ENCODE measurements at places on chromosomes 4 and X.

DNA sequence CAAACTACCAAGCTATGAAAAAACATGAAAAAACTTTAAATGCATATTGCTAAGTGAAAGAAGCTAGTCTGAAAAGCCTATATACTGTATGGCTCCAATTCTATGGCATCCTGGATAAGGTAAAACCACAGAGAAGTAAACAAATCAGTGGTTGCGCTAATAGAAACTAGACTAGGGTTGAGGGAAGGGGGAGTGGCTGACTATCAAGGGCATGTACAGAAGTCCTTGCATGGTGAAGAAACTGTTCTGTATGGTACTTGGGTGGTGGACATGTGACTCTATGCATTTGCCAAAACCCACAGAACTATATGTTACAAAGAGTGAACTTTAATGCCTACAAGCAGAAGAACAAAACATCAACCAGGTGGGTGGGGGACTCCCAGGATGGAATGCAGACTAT is 96.8 kb downstream of the MTMR1 start:
- DNase-seq = no peak

GRCh38 chrX:103918050-103918449 is 44.4 kb upstream of the TMSB15B start:
- no peak for DNase-seq

GRCh38 chrX:38363046-38363445 is 10.6 kb downstream of the OTC start:
- DNase-seq = no peak

GRCh38 chr4:119103263-119103662 is 32.4 kb upstream of the MYOZ2 start:
- DNase-seq = no peak

DNA sequence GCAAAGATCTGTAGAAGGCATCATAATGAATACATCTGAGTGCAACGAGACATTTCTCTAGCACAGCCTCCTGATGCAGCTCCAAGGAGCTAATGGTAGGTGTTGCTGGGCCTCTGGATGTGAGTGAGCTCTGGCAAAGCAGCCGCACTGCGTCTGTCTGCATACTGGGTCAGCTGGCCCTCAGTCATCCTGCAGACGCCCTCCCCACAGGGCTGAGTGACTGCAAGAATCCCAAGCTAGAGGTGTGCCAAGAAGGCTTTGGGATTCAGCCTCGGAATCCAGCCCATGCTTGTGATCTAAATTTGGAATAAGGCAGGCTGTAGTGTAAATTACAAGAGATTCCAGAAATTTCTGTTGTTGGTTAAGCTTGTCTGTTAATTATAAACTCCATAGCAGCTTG is 18.5 kb downstream of the HERC3 start:
- no peak for DNase-seq

DNA sequence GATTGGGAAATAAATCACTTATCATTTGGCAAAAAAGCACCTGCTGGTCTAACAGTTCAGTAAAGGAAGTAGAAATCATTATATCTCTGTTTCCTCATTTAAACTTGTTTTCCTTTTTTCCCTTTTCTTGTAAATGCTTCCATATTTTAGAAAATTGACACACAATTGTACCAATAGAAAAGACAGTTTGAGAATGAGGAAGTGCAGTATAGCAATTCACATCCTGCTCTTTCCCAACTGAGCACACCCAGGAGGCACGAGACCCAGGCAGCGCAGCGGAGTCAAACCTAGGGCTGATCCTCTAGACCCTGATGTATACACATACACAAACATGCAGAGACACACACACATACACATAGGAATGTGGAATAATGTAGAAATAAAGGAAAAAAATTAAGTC is 74.8 kb upstream of the PACRGL start:
- no peak for DNase-seq

GRCh38 chr4:143654571-143654970 is 45.9 kb downstream of the FREM3 start:
- DNase-seq = no peak

DNA sequence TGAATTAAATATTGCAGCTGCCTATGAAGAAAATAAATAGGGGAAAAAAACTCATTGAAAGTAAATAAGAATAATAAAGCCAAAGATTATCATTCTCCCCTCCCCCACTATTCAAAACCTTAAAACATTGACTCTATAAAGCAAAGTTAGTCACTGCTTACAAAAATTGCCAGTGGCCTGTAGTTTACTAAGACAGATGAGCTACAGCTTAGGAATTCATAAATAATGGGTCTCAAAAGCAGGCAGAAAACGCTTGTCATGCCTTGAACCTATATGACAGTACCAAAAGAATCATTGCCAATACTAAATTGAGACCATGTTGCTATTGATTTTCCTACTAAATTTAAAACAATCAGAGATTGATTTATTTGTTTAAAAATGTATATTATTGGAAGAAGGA is 78.9 kb downstream of the SLC10A7 start:
- DNase-seq = no peak

- no peak for DNase-seq
Observed at GRCh38 chr4:94338681-94339351, 3.8 kb downstream of the HPGDS start.

GRCh38 chrX:72568406-72569092 is 4.1 kb downstream of the HDAC8 start:
- DNase-seq = no peak

- no peak for DNase-seq
Observed at GRCh38 chr4:183306811-183307210, 13.3 kb downstream of the CLDN22 start.

GRCh38 chr4:15242021-15242420 is 185.8 kb upstream of the C1QTNF7 start:
- no peak for DNase-seq

DNA sequence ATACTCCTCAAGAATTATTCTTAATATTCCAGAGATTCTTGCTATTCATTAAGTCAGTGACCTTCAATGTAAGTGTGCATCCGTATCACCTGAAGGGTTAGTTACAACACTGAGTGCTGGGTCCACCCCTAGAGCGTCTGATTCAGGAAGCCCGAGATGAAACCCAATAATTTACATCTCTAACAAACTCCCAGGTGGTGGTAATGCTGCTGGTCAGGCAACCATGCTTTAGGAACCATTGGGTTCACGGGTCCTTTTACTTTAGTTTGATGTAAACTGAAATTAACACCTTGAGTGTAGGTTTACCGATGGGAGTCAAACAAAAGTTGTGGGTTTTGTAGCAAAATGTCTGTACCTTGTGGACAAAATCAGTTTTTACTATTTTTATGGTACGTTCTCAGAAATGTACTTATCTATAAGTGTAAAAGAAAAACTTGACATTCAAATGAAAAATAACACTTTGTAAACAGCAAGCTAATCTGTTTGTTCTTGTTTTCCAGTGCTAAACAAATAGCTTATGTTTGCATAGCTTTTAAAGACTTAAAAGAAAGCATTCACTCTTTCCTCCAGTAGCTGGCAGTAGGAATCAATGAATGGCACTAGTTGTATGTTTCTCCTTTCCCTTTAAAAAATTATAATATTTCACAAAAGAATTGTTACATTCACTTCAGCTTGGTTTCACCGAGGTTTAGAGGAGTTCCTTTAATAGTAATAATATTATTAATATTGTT is 32.7 kb downstream of the ACE2 start:
- DNase-seq = no peak

GRCh38 chrX:101257448-101258258 is 33.5 kb downstream of the TAF7L start:
- no peak for DNase-seq

DNA sequence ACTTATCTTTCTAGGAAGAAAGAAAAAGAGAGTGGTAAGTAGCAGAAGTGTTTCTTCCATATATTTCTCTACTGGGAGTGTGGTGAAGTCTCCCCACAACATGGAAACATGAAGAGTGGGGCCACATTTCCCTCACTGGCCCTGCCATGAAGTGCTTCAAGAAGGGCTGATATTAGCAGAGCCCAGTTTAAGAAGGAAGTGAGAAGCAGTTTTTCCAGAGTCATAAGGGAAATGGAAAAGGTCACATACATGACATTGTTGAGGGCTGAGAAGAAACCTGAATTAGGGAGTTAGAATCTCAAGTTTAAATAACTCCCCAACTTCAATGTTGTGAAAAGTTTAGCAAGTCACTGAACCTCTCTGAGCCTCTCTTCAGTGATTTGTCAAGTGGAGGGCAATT is 171.9 kb upstream of the RBPJ start:
- DNase-seq = no peak

DNA sequence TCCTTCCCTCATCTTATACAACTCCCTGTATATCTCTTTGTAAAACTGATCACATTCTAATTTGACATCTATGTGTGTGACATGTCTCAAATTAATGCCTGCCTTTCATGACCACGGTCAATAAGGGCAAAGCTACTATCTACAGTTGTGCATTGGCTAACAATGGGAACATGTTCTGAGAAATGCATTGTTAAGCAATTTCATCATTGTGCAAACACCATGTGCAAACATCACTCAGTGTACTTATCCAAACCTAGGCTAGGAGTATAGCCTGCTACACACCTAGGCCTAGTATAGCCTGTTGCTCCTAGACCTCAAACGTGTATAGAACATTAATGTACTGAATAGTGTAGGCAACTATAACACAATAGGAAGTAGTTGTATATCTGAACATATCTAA is 95.0 kb downstream of the BANK1 start:
- no peak for DNase-seq

DNA sequence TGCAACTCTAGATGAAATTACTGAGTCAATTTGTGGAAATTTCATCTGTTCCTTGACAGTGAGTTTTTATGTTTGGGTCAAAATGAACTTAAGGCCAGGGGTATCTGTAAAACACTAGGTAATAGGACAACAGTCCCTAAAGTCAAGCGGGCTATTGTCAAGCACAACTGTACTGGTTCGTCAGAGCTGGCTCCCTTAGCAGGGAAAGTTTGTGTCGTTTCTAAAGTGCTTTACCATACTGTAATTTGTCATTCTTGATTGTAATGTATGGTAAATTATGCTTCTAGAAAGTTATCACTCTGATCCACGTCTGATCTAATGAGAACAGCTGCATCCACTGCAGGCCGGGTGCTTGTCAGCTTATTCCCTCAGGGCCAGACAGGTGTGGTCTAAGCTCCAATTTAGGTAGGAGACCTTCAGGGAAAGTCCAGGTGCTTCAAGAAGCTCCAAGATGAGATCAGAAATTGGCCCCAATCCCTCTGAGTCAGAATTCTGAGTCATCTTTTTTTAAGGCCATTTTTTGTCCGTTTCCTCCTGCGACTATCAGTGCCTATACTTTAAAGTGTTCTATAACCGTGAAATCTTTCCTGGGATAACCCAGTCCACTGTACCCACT is 92.2 kb downstream of the PALLD start:
- no peak for DNase-seq

GRCh38 chrX:113260474-113260873 is 419.8 kb upstream of the AMOT start:
- DNase-seq = no peak

- DNase-seq = peak; percentile 61
Observed at GRCh38 chr4:7384003-7384928, 50.5 kb downstream of the PSAPL1 start.

DNA sequence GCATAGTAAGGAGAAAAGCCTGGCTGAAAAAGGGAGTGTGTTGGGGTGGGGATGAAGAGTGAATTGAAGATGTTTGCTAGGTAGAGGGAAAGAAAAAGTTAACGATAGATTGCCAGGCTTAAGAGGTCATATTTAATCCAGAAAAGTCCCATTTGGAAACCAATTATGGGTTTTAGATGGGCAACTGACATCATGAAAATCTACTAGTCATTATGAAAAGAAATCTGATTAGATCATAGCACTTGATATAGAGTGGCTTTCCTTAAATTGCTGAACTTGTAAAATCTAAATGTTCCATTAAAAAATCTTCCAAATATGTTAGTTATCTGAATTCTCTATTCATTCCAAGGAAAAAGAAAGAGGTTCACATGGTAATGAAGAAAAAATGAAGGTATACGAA is 37.5 kb upstream of the IL21 start:
- no peak for DNase-seq

GRCh38 chr4:8868321-8869001 is 3.2 kb downstream of the HMX1 start:
- DNase-seq = no peak

GRCh38 chr4:18441203-18441590 is 419.6 kb upstream of the LCORL start:
- no peak for DNase-seq

DNA sequence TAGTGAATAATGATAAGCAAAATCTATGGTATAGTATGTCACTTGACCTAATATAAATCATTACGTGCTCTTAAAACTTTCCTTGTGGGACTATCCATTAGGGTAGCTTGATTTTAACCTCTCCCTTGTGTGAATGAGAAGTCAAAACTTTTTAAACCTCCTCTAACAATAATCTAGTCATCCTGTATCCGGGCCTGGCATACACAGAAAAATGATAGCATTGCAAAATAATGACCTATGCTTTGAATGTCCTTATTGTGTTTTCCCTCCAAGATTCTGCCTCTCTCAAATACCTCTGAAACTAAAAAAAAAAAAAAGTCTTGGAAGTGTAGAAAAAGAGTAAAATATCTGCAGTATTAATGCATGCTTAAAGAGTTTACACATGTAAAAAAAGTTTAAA is 250.0 kb upstream of the NDST3 start:
- DNase-seq = no peak

DNA sequence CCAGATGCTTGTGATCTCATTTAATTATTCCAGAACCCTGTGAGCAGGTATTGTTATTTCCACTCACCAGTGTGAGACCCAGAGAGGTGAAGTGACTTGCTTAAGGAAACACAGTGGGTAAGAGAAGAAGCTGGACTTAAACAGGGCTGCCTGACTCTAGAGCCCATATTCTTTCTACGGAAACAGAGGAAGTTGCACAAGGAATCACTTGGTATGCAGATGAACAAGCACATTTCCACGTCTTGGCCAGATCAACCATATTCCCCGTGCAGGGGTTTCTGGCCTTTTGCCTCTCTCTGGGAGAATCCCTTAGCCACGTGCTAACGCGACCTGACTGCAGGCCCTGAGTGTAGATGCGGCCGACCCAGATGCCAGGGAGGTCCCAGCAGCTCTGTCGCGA is 195.5 kb upstream of the ATP6AP2 start:
- no peak for DNase-seq

GRCh38 chr4:2789351-2789750 is 3.5 kb upstream of the SH3BP2 start:
- peak; percentile 64 for DNase-seq

- no peak for DNase-seq
Observed at GRCh38 chr4:111641813-111642579, 503.3 kb upstream of the FAM241A start.
